ENCODE measurements at places on chromosomes 6 and 20.

- no peaks in the 10 kb centered on the region for H3K36me3 ChIP-seq
- H3K27me3 ChIP-seq, result no peaks in the 10 kb centered on the region
- DNase-seq, result no peak
- no peaks in the 10 kb centered on the region for H3K4me1 ChIP-seq
Observed at GRCh38 chr20:48026981-48027592, 241.8 kb upstream of the SULF2 start.

GRCh38 chr6:73743081-73743480 lies 47.1 kb downstream of the CD109 start:
- H3K27me3 ChIP-seq, result no peaks in the 10 kb centered on the region
- DNase-seq, result no peak
- no peaks in the 10 kb centered on the region for H3K36me3 ChIP-seq
- H3K4me3 ChIP-seq, result no peak overlapping the region

DNA sequence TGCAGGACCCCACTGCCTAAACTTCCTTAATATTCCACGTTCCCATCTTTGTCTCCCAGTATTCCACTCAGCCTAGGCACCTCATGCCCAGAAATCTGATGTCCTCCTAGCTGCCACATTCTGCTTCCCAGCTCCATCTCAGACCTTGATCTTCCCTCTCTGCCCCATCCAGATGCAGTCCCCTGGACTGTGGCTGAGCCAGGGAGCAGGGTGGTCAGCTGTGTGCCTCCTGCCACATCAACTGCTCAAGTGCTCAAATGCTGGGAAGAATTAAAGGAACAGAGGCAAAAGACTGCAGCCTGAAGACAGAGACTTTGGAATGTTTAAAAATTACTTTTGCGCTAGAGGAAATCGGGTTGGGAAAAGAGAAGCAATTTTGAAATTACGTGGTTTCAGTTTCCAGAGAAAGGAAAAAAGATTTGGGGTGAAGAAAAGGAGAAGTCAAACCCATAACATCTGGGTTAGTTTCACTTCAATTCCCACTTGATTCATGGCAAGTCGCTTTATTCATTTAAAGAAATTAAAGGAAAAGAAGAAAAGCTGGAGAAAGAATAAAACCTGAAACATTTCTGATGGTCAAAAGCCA lies 704.8 kb downstream of the PTPRT start:
- H3K27me3 ChIP-seq, result no peaks in the 10 kb centered on the region
- no peaks in the 10 kb centered on the region for H3K36me3 ChIP-seq
- H3K4me3 ChIP-seq, result no peak overlapping the region
- DNase-seq, result no peak
- H3K27ac ChIP-seq, result peak overlapping the region; percentile 70
- H3K4me1 ChIP-seq, result no peaks in the 10 kb centered on the region

GRCh38 chr6:63509652-63510352 lies 62.5 kb upstream of the LOC128125822 start:
- H3K4me3 ChIP-seq, result no peak overlapping the region
- H3K36me3 ChIP-seq, result no peaks in the 10 kb centered on the region
- H3K27ac ChIP-seq, result no peak overlapping the region

- no peak overlapping the region for H3K4me3 ChIP-seq
- no peak for DNase-seq
- H3K36me3 ChIP-seq, result no peaks in the 10 kb centered on the region
- no peaks in the 10 kb centered on the region for H3K4me1 ChIP-seq
Observed at GRCh38 chr20:40938020-40938419, 90.6 kb upstream of the TOP1 start.

DNA sequence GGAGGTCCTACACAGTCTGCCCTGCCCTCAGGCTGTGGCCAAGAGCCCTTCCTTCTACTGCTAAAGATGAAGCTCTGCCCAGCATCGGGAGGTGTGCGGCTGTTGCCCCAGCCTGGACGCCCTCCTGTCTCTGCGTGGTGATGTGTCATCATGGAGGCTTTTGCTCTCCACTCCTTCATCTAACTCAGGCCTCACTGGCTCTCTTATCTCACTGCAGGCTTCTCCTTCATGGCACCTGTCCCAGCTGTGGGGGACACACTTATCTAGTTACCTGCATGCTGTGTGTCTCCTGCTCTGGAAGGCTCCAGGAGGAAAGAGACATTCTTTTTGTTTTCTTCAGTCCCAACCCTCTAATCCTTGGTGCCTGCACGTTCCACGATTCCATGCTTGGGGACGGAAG lies 89.1 kb downstream of the PSMG4 start:
- DNase-seq, result no peak
- no peak overlapping the region for H3K27ac ChIP-seq
- H3K4me1 ChIP-seq, result peaks cover 38% of the 10 kb centered on the region
- no peaks in the 10 kb centered on the region for H3K27me3 ChIP-seq
- H3K4me3 ChIP-seq, result no peak overlapping the region

GRCh38 chr20:39862470-39862891 lies 826.6 kb downstream of the MAFB start:
- DNase-seq, result no peak
- H3K27ac ChIP-seq, result no peak overlapping the region
- no peak overlapping the region for H3K4me3 ChIP-seq
- no peaks in the 10 kb centered on the region for H3K27me3 ChIP-seq
- no peaks in the 10 kb centered on the region for H3K4me1 ChIP-seq
- H3K36me3 ChIP-seq, result no peaks in the 10 kb centered on the region

DNA sequence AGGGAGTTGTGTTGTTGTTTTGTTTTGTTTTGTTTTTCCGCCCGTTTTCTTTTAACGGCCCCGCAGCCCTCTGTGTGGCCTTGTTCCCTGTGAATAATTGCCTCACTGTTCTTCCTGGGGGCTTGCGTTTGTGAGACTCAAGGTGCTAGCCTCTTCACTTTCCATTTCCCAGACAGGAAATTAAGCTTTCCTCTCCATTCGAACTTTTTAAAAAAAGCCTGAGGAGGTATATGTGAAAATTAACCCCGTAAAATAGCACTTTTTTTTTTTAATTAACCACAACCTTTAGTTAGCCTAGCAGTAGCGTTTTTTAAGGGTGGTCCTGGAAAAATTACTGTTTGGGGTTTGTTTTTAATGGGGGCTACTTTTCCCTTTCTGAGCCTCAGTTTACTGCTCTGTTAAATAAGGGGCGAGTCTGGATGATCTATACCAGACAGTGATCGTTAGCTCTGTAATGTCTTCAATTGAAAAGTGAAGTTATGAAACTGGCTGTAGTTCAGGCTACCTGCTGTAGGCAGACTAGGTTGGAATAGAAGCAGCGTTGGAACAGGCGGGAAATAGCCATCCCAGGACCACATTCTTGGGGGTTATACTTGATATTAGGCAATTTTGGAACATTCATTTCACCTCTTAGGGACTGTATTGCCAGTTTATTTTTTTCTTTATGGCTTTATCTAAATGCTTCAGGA lies 1.7 kb downstream of the STX16 start:
- peak overlapping the region; percentile 81 for H3K4me3 ChIP-seq
- peaks cover 38% of the 10 kb centered on the region for H3K4me1 ChIP-seq
- no peak for DNase-seq
- H3K27ac ChIP-seq, result peak overlapping the region; percentile 85

GRCh38 chr20:51574248-51575033 lies 31.9 kb upstream of the NFATC2 start:
- DNase-seq, result no peak
- no peaks in the 10 kb centered on the region for H3K36me3 ChIP-seq
- H3K27me3 ChIP-seq, result no peaks in the 10 kb centered on the region
- no peak overlapping the region for H3K4me3 ChIP-seq
- H3K27ac ChIP-seq, result peak overlapping the region; percentile 81

DNA sequence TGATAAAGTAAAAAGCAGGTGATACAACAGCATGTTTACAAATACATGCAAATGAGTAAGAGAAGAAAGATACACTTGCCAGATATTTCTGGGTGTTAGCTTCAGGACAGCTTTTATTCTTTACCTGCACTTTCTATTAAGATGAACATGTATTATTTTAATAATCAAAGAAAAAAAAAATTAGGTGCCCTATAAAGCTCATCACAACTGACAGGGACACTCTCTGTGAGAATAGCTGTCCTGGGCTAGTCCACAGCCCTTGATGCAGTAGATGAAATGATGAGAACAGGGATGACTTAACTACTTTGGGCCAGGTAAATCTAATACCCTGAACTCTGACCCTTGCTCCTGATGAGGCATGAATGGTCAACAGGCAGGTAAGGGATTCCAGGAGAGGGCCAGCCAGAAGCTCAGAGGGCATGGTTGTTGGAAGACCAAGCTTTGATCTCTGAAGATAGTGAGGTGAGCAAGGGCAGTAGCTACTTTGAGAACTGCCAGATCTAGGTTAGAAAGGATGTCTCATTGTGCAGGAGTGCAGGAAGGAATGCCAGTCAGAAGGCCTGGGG lies 15.6 kb downstream of the NSFL1C start:
- no peak overlapping the region for H3K4me3 ChIP-seq
- H3K27me3 ChIP-seq, result no peaks in the 10 kb centered on the region
- H3K27ac ChIP-seq, result no peak overlapping the region
- no peak for DNase-seq
- no peaks in the 10 kb centered on the region for H3K4me1 ChIP-seq

DNA sequence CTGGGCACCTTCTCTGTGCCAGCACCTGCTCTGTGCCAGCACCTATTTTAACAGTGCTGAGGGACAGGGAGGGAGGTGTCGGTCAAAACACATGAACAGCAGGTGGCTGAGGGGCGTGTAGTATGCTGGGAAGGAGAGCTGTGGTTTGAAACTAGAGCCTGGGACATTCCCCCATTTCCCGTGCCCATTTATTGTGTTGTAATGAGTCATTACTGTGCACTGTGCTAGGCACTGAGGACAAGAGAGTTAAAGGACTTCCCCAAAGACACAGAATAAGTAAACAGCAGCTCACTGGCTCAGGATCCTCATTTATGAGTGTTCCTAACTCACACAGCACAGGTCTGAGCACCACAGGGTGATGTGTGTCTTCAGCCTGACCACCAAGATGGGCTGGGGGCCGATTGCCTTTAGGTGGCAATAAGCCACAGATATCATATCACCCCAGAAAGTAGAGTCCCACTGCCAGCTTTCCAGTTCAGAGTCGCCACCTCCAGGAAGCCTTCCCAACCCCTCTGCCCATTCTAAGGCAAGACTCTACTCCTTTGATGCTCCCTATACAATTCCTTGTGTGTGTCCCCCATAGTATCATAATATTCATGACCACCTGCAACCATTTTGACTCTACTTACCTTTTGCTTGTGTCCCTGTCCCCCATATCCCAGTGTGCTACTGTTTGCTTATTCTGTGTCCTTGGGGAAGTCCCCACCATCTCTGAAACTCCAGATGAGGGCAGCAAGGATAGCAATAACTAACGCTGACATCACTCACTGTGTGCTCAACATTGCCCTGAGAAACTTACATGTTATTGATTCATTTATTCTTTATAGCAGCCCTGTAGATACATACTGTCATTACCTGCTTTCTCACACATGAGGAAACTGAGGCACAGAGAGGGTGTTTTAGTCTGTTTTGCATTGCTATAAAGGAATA lies 87.3 kb downstream of the TOX2 start:
- H3K27me3 ChIP-seq, result no peaks in the 10 kb centered on the region
- H3K4me3 ChIP-seq, result no peak overlapping the region
- no peaks in the 10 kb centered on the region for H3K4me1 ChIP-seq

DNA sequence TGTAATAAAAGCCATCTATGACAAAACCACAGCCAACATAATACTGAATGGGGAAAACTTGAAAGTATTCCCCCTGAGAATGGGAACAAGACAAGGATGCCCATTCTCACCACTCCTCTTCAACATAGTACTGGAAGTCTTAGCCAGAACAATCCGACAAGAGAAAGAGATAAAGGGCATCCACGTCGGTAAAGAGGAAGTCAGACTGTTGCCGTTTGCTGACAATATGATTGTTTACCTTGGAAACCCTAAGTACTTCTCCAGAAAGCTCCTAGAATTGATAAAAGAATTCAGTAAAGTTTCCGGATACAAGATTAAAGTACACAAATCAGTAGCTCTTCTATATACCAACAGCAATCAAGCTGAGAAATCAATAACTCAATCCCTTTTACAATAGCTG lies 14.0 kb upstream of the RUNX2 start:
- peaks cover 7% of the 10 kb centered on the region for H3K36me3 ChIP-seq
- no peak overlapping the region for H3K27ac ChIP-seq

- no peak overlapping the region for H3K27ac ChIP-seq
- no peaks in the 10 kb centered on the region for H3K4me1 ChIP-seq
- no peaks in the 10 kb centered on the region for H3K27me3 ChIP-seq
- H3K36me3 ChIP-seq, result no peaks in the 10 kb centered on the region
- H3K4me3 ChIP-seq, result no peak overlapping the region
Observed at GRCh38 chr6:34095741-34096140, 50.1 kb downstream of the GRM4 start.

DNA sequence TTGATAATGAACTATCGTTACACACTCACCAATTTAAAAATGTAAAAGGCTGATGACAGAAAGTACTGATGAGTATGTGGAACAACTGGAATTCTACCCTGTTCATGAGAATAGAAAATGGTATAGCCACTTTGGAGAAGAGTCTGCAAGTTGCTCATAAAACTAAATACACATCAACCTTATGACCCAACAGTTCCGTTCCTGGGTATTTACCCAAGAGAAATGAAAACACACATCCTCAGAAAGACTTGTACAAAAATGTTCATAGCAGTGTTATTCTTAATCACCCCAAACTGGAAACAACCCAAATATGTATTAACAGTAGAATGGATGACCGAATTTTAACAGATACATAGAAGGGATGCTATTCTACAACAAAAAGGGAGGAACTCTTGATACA lies 145.7 kb upstream of the LRFN2 start:
- H3K27ac ChIP-seq, result no peak overlapping the region
- H3K4me1 ChIP-seq, result no peaks in the 10 kb centered on the region
- no peak for DNase-seq
- H3K4me3 ChIP-seq, result no peak overlapping the region

DNA sequence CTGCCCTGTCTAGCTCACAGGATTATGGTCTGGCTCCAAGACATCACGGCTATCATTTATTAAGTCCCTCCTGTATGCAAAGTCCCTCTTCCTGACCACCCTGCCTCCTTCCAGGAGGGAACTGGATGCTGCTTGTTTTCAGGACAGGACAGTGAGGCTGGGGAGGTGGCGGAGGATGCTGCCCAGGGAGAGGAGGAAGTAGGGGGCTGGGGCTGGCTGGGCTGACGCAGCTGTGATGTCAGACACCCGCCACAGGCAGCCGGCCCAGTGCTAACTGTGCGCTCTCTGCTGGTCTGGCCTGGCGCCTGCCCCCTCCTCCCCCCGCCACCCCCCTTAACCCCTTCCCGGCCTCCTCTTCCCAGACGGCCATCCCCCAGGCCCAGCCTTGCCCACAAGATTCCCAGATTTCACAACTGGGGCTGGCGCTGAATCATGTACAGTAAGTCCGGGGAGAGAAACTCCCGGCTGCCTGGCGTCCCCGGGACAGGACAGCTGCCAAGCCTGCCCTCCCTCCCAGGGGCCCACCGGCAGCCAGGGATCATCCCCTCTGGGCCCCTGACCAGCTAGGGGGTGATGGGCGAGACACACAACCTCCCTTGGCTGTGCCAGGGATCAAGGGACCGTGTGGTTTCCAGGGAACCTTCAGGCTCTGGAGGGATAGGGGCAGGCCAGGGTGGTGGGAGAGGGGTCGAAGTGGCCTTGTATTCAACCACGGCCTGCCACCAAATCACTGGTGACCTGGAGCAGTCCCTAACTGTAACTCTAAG lies 118.1 kb downstream of the CEBPB start:
- DNase-seq, result peak; percentile 84
- no peaks in the 10 kb centered on the region for H3K36me3 ChIP-seq
- no peaks in the 10 kb centered on the region for H3K27me3 ChIP-seq
- H3K4me3 ChIP-seq, result no peak overlapping the region
- H3K27ac ChIP-seq, result peak overlapping the region; percentile 84
- H3K4me1 ChIP-seq, result peaks cover 81% of the 10 kb centered on the region
